ENCODE measurements at places on chromosomes 1 and 21. TPM values are rescaled to one million over a fixed set of nuclear protein-coding genes. Genes with fewer than 3 reads are reported as not detected.

The SLC45A1 gene
- 0.92 TPM for total RNA-seq

- no peak overlapping the region for H3K4me3 ChIP-seq
- H3K36me3 ChIP-seq: no peaks in the 10 kb centered on the region
- H3K27ac ChIP-seq: no peak overlapping the region
- peaks cover 7% of the 10 kb centered on the region for H3K4me1 ChIP-seq
Measured at GRCh38 chr1:157407917-157408525, 144.3 kb downstream of the FCRL5 start.

GRCh38 chr1:93322349-93322748, 23.4 kb upstream of the DR1 start:
- no peaks in the 10 kb centered on the region for H3K27me3 ChIP-seq
- no peak for DNase-seq
- no peaks in the 10 kb centered on the region for H3K4me1 ChIP-seq
- H3K27ac ChIP-seq: no peak overlapping the region

DNA sequence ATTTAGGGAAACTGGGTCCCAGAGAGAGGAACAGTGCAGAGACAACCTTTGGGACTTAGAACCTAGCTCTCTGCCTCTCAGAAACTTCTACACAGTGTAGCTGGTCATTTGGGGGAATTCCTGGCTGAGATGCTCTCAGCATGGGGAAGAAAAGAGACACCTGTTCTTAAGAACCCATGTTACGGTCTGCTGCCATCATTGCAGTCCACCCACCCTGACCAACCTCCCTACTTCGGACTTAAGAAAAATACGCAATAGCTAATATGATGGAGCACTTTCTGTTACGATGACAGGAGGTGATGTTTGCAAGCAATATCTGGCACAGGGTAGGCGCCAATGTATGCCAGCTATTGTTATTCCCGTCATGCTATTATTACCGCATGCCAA, 177.9 kb downstream of the IGSF21 start:
- no peak overlapping the region for H3K4me3 ChIP-seq
- H3K27me3 ChIP-seq: peaks cover 15% of the 10 kb centered on the region
- H3K27ac ChIP-seq: no peak overlapping the region
- H3K4me1 ChIP-seq: no peaks in the 10 kb centered on the region
- DNase-seq: no peak

DNA sequence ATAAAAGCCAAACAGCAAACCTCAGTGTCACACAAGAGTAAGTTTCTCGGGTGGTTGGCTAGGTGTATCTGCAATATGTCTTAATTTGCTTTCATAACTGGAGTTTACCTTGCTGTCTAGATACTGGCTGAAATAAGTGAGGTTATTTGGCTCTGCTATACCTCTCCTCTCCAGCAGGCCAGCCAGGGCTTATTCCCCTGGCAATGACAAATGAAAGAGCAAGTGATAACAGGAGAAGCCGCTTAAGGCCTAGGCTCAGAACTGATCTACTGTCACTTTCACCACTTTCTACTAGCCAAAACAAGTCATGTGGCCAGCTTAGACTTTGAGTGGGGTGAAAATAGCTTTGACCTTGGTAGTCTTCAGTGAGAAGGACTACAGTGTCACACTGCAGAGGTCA, 4.8 kb upstream of the RPE65 start:
- no peak overlapping the region for H3K27ac ChIP-seq
- DNase-seq: no peak
- no peak overlapping the region for H3K4me3 ChIP-seq
- H3K36me3 ChIP-seq: no peaks in the 10 kb centered on the region

GRCh38 chr1:3318329-3318728, 136.1 kb upstream of the ARHGEF16 start:
- peaks cover 20% of the 10 kb centered on the region for H3K27me3 ChIP-seq
- H3K4me1 ChIP-seq: peaks cover 39% of the 10 kb centered on the region
- H3K36me3 ChIP-seq: no peaks in the 10 kb centered on the region
- no peak overlapping the region for H3K4me3 ChIP-seq
- H3K27ac ChIP-seq: no peak overlapping the region

DNA sequence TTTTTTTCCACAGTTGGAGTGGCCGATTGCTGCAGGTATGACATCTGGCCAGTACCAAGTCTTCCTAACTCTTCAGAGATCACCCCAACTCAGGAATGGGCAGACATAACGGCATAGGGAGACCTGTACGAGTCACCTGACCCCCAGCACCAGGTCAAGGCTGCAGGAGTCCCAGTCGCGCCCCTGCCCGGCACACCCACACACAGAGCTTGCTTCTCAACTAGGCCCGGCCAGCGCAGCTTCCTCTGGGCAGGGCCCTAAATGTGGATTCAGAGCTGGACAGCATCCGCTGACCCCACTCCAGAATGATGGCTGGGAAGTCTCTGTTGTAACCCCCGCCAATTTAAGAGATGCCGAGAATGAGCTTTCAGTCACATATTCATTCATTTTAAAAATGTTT, 58.8 kb upstream of the CLDN14 start:
- no peak for DNase-seq
- H3K4me1 ChIP-seq: no peaks in the 10 kb centered on the region
- H3K27me3 ChIP-seq: peaks cover 29% of the 10 kb centered on the region
- no peaks in the 10 kb centered on the region for H3K36me3 ChIP-seq
- H3K4me3 ChIP-seq: no peak overlapping the region
- H3K27ac ChIP-seq: no peak overlapping the region

DNA sequence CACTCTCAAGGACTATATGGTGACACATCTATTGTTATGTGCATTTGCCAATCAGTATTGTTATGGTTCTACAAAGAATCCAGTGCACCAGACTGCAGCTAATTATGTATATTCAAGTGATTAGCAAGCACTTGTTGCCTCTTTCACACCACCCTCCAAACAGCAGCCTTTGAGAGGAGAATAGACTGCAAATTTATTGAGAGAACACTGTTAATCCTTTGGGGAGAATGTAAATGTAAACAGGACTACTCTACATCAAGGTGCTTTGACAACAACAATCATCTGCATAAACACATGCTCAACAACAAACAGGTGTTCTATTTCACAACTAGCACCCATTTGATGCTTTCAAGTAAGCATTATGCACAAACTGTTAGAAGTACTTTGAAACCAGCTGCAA, 117.4 kb downstream of the AKT3 start:
- no peak for DNase-seq
- no peak overlapping the region for H3K27ac ChIP-seq
- H3K4me1 ChIP-seq: peaks cover 22% of the 10 kb centered on the region

DNA sequence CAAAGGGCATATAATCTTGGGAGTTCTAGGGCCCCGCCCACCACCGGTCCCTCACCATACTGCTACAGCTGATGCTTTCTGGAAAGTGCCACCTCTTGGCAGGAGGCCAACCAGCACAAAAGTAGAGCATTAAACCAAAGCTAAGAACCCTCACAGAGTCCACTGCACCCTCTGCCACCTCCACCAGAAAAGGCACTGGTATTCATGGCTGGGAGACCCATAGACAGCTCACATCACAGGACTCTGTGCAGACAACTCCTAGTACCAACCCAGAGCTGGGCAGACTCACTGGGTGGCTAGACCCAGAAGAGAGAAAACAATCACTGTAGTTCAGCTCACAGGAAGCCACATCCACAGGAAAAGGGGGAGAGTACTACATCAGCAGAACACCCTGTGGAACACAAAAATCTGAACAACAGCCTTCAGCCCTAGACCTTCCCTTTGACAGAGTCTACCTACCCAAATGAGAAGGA, 10.8 kb downstream of the THEM4 start:
- H3K36me3 ChIP-seq: peaks cover 15% of the 10 kb centered on the region
- no peaks in the 10 kb centered on the region for H3K4me1 ChIP-seq
- H3K4me3 ChIP-seq: no peak overlapping the region
- no peak for DNase-seq
- no peak overlapping the region for H3K27ac ChIP-seq

GRCh38 chr1:22752339-22752738, 41.7 kb downstream of the EPHB2 start:
- no peak overlapping the region for H3K27ac ChIP-seq
- peaks cover 8% of the 10 kb centered on the region for H3K27me3 ChIP-seq
- no peak overlapping the region for H3K4me3 ChIP-seq
- H3K36me3 ChIP-seq: no peaks in the 10 kb centered on the region
- H3K4me1 ChIP-seq: peaks cover 24% of the 10 kb centered on the region

Measured in lower lobe of right lung (tissue), 2 donors.